ENCODE measurements at places on chromosomes 4 and X. TPM values are rescaled to one million over a fixed set of nuclear protein-coding genes. Genes with fewer than 3 reads are reported as not detected.

GRCh38 chrX:47540754-47541538 lies 20.1 kb upstream of the ARAF start:
- H3K4me1 ChIP-seq, result no peaks in the 10 kb centered on the region
- no peak overlapping the region for H3K27ac ChIP-seq
- H3K36me3 ChIP-seq, result no peaks in the 10 kb centered on the region
- no peaks in the 10 kb centered on the region for H3K27me3 ChIP-seq
- no peak for DNase-seq
- H3K4me3 ChIP-seq, result no peak overlapping the region

DNA sequence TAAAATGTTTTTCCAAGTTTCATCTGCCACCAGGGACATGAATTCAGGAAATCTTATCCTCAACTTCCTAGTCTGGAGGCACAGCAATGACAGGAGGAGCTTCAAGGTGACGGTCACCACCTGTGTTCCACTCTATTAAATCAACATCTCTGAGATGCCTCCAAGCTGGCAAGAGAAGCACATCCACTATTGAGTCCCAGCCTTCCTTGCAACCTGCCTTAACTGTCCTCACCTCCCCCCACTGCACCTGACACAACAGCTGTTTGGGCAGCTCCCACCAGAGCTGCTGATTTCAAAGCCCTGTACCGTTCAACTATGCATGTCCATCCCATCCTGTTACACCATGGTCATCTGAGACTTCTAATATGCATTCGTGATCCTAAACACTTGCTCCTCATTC lies 123.4 kb downstream of the COL25A1 start:
- no peak for DNase-seq
- no peak overlapping the region for H3K4me3 ChIP-seq
- H3K4me1 ChIP-seq, result no peaks in the 10 kb centered on the region
- no peaks in the 10 kb centered on the region for H3K36me3 ChIP-seq
- H3K27ac ChIP-seq, result no peak overlapping the region
- peaks cover 25% of the 10 kb centered on the region for H3K27me3 ChIP-seq

GRCh38 chr4:185589067-185589836 lies 53.9 kb upstream of the PDLIM3 start:
- no peaks in the 10 kb centered on the region for H3K36me3 ChIP-seq
- H3K27ac ChIP-seq, result peak overlapping the region; percentile 48
- H3K4me3 ChIP-seq, result no peak overlapping the region
- no peak for DNase-seq
- peaks cover 37% of the 10 kb centered on the region for H3K27me3 ChIP-seq
- peaks cover 15% of the 10 kb centered on the region for H3K4me1 ChIP-seq

- H3K27me3 ChIP-seq, result no peaks in the 10 kb centered on the region
- no peak for DNase-seq
- H3K4me1 ChIP-seq, result peaks cover 57% of the 10 kb centered on the region
These were observed 76.9 kb downstream of the CAMK2D start for GRCh38 chr4:113684534-113685091.

GRCh38 chrX:102548231-102548630 lies 31.7 kb upstream of the TMSB15A start:
- no peak for DNase-seq
- H3K4me3 ChIP-seq, result no peak overlapping the region
- no peaks in the 10 kb centered on the region for H3K36me3 ChIP-seq
- H3K27ac ChIP-seq, result no peak overlapping the region

DNA sequence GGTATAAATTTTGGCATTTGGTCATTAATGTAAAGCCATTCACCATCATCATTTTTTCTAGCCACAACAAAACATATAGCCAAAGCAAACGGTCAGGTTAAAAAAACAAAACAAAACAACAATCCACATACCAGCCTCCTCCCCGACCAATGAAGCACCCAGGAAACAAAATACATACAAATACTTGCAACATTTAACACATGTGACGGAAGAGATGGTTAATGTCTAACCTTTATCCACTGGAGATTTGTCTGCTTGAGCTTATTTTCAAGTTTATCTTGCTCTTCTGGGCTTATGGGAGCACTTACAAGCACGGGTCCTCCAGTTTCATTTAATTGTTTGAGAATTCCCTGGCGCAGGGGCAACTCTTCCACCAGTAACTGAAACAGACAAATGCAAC lies 857.5 kb upstream of the FTHL17 start:
- no peak overlapping the region for H3K4me3 ChIP-seq
- H3K27me3 ChIP-seq, result no peaks in the 10 kb centered on the region
- no peaks in the 10 kb centered on the region for H3K4me1 ChIP-seq

DNA sequence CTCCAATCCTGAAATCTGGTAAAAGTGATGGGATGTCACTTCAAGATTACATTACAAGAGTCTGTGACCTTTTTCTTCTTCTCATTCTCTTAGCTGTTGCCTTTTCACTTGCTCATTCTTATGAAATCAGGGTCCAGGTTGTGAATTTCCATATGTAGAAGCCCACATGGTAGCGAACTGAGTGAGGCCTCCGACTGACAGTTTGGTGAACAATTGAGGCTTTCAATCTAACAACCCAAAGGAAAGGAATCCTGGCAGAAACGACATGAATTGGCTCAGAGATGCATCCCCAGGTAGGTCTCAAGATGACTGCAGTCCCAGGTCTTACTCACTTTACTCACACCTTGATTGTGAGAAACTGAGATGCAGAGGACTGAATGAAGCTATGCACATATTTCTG lies 203.4 kb upstream of the FAT4 start:
- H3K27ac ChIP-seq, result no peak overlapping the region
- no peak overlapping the region for H3K4me3 ChIP-seq
- H3K27me3 ChIP-seq, result no peaks in the 10 kb centered on the region
- H3K4me1 ChIP-seq, result no peaks in the 10 kb centered on the region
- DNase-seq, result no peak

HDX gene
- total RNA-seq, result 2.5 TPM

NOCT gene
- 22.1 TPM for total RNA-seq

TCEANC gene
- total RNA-seq, result 2.8 TPM

DUSP21 gene
- total RNA-seq, result not detected

Data from activated T-helper 2 cell treated with anti-CD3 and anti-CD28 coated beads, Interferon-gamma antibody, Interleukin-2, Interleukin-4, amounts not matched to agents 10 μg/mL and 5 μg/mL and 100 μg/mL, durations not matched to agents 14 hours and 24 hours and 36 hours (primary cell).